ENCODE measurements at places on chromosomes 6 and 20.
A peak's percentile ranks its signal among the peaks of the same experiment; 100 is the strongest.

DNA sequence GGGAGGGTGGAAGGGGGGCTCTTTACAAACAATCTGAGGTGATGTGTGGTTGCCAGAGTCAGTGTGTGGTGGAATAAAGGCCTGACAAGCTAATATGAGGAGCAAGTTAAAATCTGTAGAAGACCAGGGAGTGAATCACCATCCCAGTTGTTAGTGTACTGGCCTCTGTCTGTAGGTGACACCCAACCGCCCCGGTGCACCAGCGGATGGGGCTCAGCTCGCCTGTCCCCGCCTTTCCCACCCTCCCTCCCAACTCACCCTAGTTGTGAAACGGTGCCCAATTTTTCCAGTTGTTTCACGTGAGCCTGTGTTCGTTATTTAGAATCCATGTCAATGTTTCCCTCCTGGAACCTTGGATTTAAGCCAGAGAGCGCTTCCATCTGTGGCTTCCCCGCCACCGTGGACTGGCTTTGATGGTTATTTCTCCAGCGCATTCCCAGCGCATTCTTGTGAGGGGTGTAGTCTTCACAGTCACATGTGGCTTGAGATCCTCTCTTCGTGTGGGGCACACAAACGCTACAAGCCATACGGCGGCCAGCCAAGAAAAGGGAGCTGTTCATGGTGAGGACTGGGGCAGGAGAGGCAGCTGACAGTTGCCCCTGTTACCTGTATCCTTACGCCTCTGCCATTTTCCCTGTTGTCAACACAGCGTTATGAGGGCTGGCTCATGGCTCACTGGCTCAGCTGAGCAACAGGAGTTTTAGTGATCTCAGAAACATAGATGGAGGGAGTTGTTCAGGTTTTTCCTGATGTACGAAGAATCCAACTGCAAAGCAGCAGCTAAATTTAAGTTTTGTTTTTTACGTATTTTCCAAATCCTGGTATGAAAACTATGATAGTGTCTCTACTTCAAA is 137.6 kb downstream of the ZDHHC14 start:
- peak; percentile 59 for DNase-seq

DNA sequence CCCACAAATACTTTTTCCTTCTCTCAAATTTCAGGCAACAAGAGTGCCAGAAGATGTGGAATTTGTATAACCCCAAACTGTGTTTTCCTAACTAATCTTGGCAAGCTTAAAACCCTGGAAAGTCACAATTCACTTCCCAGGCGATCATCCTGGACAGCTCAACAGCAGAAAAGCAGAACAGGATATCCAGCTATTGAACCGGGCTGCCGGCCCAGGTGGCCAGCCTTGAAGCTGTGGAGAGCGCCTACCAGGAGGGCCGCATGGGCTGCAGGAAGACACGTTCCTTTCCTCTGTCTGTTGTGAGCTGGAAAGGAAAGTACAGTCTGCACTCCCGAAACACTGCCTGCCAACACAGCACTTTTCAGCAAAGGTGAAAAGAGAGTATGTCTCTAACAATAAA is 719.7 kb upstream of the MARCKS start:
- no peak for DNase-seq

- DNase-seq = no peak
Observed at GRCh38 chr6:138575257-138575656, 76.0 kb upstream of the NHSL1 start.

- no peak for DNase-seq
Observed at GRCh38 chr6:156924246-156924645, 147.1 kb downstream of the ARID1B start.

DNA sequence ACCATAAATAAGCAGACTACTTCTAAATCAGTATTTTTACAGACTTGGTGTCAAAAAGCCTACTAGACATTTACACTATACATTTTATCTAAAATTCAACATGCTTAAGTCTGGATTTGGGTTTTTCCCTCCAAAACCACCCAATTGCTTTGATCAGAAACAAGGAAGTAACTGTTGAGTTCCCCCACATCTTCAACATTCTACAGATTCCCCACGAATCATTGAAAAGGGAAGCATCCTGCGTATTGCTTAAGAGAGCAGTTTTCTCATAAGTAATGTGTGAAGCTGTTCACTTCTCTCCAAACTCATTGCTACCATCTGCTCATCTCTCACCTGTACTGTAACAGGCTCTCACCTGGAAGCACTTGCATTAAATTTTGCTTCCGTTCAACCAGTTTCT is 36.4 kb upstream of the RNF144B start:
- DNase-seq = no peak

GRCh38 chr6:12508553-12508952 is 208.0 kb upstream of the PHACTR1 start:
- no peak for DNase-seq

Measured in HuH-7 (cell line).